ENCODE measurements at places on chromosomes 4 and X.

DNA sequence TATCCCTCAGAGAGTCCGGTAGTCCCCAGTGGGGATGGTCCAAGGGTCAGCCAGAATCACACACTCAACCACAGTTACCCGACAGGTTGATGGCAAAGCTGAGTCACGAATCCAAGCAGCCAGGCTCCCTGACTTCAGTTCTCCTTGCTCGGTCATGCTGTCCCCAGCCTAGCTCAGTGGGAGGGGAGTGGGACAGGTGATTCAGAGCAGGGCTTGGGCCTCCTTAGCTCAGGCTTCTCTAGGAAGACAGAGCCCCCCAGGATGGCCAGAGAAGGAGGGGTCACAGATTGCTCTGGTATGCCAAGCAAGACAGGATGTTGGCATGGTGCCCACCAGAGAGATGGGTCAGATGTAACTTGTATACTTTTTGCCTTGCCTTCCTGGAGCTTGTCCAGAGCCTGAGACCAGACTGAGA lies 66.5 kb downstream of the EFNB1 start:
- DNase-seq = no peak

DNA sequence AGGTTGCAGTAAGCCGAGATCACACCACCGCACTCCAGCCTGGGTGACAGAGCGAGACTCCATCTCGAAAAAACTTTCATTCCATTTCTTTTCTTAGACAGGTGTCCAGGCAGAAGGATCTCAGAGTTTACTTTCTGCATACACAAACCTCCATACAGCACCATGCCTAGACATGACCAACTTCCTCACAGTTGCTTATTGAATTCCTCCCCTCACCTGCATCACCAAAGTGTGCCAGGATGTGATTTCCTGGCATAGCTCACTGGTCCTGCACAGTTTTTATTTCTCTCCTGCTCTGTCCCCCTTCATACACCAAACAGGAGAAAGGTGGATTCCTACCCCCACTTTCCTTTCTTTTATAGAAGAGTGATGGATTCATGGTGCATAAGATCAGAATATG lies 34.7 kb upstream of the PPARGC1A start:
- no peak for DNase-seq

DNA sequence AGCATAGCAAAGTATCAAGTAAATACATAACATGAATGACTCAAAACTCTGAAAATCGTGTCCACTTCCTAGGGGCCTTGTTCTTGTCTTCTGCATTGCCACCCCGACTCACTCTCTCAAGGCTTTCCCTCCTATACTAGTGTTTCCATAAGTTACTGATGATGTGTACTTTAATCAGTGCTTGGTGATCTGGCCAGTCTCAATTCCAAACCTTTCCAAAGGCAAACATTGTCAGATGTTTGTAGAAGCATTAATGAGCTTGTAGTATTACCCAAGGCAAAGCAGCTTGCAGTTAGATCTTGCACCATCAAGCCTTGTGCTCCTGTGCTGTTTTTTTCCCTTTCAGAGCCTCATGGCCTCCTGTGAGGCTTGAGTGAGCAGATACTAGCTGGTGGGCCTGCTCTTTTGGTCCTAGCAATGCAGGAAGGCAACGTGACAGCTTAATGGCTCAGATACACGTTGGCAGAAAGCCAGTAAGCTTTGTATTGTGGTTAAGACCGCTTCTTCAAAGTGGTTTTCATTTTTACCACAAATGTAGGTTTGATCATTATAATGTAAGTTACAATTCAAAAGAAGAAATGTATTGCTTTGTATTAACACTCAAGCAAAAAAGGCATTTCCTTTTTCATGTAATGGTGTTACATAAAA lies 51.8 kb downstream of the RBPJ start:
- DNase-seq = peak; percentile 41

GRCh38 chr4:7478665-7479064 lies 43.9 kb upstream of the PSAPL1 start:
- no peak for DNase-seq

GRCh38 chrX:112840382-112841113 lies at the start of gene AMOT:
Gene AMOT, minus strand, starts transcription at chrX:112840831. Its CDS starts 17,705 bp downstream, at chrX:112823126.
- no peak for DNase-seq

DNA sequence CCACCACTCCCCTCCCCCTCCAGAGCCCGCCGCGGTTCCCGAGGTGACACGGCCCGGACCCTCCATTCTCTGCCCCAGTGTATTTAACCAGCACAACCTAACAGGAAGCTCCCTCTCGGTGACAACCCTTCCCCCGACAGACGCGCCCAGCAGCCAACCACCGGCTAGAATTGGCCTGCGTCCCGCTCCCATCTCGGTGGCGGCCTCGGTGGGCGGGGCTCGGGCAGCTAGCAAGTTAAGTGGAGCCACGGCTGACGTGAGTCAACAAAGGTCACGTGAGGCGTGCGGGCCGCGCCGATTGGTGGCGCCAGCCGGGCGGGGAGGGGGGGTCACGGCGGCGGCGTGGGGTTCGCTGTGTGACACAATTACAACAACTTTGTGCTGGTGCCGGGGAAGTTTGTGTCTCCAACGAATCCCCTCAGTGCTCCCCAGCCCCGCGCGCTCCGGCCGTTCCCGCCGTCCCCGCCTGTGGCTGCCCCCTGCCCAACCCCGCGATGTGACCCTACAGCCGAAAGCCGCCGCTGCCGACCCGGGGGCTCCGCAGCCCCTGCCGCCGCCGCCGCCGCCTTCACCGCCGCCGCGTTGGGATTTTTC lies at the start of gene KDM6A:
Gene KDM6A (plus strand): TSS at position 368 of the 594 bp plus-strand sequence. CDS start 364 bp downstream, outside the sequence.
- peak; percentile 98 for DNase-seq

GRCh38 chr4:174408841-174409552 lies 113.3 kb downstream of the HPGD start:
- DNase-seq = no peak

GRCh38 chr4:40269133-40269532 lies 66.0 kb upstream of the CHRNA9 start:
- no peak for DNase-seq

- DNase-seq = no peak
Measured at GRCh38 chr4:10205223-10205622, 88.6 kb upstream of the WDR1 start.

DNA sequence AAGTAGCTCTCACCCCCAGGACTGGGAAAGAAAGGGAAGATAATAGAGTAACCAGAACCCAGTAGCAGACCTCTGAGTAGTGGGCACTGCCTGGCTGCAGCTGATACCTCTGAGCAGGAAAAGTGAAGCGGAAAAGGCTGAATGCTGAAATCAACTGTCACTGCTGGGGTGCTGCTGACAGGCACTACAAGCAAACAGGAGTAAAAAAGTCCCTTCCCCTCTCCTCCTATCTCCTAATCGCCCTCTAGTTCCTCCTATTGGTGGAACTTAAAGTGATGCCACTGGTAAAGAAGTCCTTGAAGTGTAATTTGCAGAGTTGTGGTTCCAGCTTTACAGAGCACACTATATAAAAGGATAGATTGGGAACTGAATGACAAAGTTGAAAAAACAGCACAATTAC lies 32.8 kb upstream of the GLRB start:
- DNase-seq = no peak

- DNase-seq = no peak
Measured at GRCh38 chr4:150355858-150356455, 226.0 kb upstream of the MAB21L2 start.

- DNase-seq = peak; percentile 46
Measured at GRCh38 chr4:15805583-15806517, 27.7 kb downstream of the CD38 start.

- no peak for DNase-seq
Measured at GRCh38 chr4:14877246-14878225, 124.7 kb upstream of the CPEB2 start.

DNA sequence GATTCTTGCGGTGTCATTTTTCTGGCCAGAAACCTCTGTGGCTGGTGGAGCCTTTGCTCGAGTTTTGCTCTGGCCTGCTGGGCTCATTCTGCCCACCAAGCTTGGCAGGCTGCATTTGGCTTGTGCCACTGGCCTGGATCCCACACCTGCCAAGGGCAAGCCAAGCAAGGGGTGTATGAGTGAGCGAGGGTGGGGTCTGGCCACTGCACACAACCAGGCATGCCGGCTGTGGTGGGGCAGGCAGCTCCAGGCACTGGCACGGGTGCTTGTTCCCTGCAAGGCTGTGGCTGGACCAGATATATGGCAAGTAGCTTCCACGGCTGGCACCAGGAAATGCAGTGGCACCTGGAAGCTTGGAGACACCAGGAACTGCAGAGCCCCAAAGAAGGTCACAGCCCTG lies 68.6 kb upstream of the PPP3CA start:
- DNase-seq = no peak

DNA sequence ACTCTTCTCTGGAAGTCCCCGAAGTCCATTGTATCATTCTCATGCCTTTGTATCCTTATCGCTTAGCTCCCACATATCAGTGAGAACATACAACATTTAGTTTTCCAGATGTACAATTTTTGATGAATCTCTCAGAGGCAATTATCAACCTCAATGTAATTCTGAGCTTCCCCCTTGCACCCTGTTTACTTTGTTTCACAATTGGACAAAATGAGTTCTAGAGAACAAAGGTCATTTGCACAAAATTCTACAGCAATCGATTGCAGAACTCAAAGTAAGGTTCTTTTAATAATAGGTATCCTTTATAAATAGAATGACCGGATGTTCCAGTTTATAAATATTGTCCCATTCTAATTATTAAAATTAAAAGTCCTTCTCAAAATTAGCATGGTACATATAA lies 79.3 kb downstream of the SLC16A2 start:
- DNase-seq = no peak

GRCh38 chr4:141109983-141110382 lies 23.3 kb downstream of the RNF150 start:
- DNase-seq = no peak

DNA sequence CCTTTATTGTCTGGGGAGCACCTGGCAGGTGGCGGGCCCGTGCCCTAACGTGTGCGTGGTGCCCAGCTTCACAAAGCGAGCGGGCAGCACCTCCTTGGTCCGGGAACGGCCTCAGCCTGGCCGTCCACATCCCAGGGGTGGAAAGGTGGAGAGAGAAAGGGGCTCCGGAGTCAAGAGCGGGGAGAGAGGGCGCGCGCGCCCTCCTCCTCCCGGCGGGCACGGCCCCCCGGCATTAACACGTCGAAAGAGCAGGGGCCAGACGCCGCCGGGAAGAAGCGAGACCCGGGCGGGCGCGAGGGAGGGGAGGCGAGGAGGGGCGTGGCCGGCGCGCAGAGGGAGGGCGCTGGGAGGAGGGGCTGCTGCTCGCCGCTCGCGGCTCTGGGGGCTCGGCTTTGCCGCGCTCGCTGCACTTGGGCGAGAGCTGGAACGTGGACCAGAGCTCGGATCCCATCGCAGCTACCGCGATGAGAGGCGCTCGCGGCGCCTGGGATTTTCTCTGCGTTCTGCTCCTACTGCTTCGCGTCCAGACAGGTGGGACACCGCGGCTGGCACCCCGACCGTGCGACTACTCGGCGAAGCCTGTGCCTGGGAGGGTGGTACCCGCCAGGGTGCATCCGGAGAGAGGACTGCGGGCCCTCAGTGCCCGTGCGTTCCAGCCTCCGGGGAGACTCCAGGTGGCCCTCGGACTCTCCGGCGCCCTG lies at the start of gene KIT:
Gene KIT (plus strand): TSS at position 407 of the 701 bp plus-strand sequence. CDS start 58 bp downstream, at position 465.
- no peak for DNase-seq

- DNase-seq = no peak
Measured at GRCh38 chr4:110636680-110637407, 14.0 kb upstream of the PITX2 start.

- DNase-seq = no peak
Measured at GRCh38 chr4:147378780-147379179, 102.1 kb upstream of the EDNRA start.

- no peak for DNase-seq
Measured at GRCh38 chrX:16743604-16744325, 24.4 kb downstream of the SYAP1 start.

DNA sequence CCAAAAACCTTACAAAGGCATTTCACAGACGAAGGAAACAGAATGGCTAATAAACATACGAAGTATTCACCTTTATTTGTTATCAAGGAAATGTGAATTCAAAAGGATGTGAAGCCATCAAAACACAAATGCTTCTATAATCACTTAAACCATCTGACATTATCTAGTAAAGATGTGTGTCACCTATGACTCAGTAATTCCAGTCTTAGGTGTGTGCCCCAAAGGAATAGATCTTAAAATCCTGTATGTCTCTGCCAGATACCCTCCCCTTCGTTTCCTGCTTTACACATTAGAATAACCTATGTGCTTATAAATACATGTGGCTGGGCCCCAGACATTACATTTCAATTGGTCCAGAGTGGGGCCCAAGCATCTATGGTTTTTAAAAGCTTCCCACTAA lies 41.8 kb upstream of the CEP135 start:
- DNase-seq = no peak

GRCh38 chr4:21752616-21753015 lies 196.0 kb downstream of the KCNIP4 start:
- no peak for DNase-seq

GRCh38 chr4:1664141-1664540 lies 20.0 kb downstream of the FAM53A start:
- no peak for DNase-seq

DNA sequence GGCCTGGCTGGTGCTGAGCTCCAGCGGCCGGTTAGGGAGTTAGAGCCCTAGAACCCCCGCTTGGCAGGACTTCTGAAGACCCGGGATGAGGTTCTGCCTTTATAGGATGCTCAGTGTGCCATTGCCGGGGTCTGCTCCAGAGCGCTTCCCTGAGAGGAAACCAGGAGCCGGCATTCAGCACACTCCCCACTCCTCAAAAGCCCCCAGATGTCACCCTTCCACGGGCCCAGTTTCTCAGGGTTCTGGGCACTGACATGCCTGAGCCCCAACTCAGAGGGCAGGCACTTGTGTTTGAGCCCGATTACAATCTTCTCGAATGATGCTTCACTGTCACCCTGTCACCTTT lies 6.5 kb downstream of the NKX3-2 start:
- no peak for DNase-seq

GRCh38 chrX:110242371-110242770 lies 75.5 kb downstream of the AMMECR1 start:
- DNase-seq = no peak

DNA sequence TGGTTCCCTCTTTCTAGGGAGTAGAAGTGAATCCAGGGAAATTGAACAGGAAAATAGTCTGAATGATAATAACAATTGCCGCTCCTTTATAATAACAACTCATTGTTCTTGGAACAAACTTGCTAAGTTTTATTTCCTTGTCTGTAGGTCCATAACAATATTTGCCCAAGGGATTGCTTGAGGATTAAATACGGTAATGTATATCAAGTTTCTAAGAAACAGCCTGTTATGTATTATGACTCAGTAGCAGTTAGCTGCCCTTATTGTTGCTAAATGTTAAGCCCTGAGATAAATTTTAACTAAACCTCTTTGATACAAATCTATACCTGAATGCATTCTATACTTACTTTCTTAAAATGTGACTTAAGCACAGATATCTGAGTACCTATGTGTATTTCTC lies 215.9 kb upstream of the AADAT start:
- DNase-seq = no peak

- DNase-seq = no peak
Measured at GRCh38 chr4:169898095-169898494, 128.1 kb downstream of the MFAP3L start.

- DNase-seq = no peak
Measured at GRCh38 chr4:5217421-5217820, 166.1 kb downstream of the STK32B start.

- DNase-seq = no peak
Measured at GRCh38 chrX:22575161-22575845, 302.6 kb downstream of the CBLL2 start.

- DNase-seq = no peak
Measured at GRCh38 chr4:98516042-98516440, 142.4 kb downstream of the TSPAN5 start.
